ENCODE measurements at places on chromosomes 13 and 19.

- DNase-seq, result no peak
Measured at GRCh38 chr19:3591876-3592613, 6.8 kb downstream of the GIPC3 start.

GRCh38 chr19:4559569-4559968 lies at the start of gene SEMA6B:
Gene SEMA6B (minus strand): TSS chr19:4559684. CDS start chr19:4558457, 1,227 bp downstream.
- DNase-seq, result no peak

DNA sequence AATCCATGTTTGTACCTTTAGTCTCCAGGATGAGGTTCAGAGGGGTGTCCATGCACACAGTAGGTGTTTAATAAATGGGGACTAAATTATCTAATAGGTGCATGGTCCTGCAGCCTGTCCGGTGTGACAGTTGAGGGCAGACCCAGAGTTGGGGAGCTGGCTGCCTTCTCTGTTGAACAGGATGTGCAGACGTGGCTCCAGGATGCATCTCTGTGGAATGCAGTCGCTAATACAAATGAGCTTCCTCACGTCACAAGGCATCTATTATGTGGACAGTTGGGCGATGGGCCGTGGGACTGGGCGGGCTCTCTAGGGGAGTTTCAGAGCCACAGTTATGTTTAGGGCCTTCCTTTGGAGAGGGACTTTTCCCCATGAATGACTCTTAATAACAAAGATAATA lies 71.0 kb downstream of the SIPA1L3 start:
- no peak for DNase-seq

DNA sequence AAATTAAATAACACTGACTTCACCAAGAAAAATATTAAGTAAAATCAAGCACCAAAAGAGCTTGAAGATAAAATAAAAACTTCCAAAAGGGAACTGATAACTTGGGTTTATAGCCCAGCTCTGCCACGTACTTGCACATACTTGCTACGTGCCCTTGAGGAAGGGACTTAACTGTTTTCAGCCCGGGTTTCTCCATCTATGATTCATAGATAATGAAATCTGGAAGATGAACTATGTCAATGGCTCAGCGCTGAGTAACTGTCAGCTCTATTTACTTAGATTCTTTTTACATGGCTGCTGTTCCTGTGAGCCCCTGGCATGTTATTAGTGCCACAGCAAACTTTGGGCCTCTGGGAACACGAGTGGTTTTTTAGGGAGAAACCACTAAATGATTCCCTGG lies 9.6 kb upstream of the ZC3H13 start:
- DNase-seq, result no peak

GRCh38 chr13:41960211-41960636 lies 685 bp downstream of the VWA8 start:
- DNase-seq, result no peak

Measured in naive thymus-derived CD8-positive, alpha-beta T cell (primary cell).